ENCODE measurements at places on chromosomes 1 and 21.
A peak's percentile ranks its signal among the peaks of the same experiment; 100 is the strongest.

- no peak for DNase-seq
These were observed 10.7 kb downstream of the ZNF648 start for GRCh38 chr1:182050481-182051448.

- peak; percentile 42 for DNase-seq
These were observed 123.3 kb upstream of the GADD45A start for GRCh38 chr1:67561704-67562113.

- DNase-seq: no peak
These were observed 59.5 kb downstream of the AGPAT3 start for GRCh38 chr21:43924421-43925095.

DNA sequence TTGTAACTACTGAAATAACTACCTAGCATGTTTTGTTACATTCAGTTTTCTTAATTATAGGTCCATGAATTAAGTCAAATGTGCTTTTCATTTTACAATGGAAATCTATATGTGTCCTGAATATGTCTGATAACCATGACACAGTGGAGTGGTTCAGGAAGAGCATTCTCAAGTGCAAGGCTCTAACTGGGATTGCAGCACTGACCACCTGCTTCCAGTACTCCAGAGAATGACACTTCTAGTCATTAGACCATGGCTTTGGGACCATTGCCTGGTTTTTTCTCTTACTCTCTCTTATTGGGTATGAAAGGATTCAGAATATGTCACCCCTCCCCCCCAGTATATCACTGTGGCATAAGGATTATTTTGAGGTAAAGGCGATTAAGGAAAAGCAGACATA lies 204.9 kb upstream of the CACYBP start:
- DNase-seq: no peak

DNA sequence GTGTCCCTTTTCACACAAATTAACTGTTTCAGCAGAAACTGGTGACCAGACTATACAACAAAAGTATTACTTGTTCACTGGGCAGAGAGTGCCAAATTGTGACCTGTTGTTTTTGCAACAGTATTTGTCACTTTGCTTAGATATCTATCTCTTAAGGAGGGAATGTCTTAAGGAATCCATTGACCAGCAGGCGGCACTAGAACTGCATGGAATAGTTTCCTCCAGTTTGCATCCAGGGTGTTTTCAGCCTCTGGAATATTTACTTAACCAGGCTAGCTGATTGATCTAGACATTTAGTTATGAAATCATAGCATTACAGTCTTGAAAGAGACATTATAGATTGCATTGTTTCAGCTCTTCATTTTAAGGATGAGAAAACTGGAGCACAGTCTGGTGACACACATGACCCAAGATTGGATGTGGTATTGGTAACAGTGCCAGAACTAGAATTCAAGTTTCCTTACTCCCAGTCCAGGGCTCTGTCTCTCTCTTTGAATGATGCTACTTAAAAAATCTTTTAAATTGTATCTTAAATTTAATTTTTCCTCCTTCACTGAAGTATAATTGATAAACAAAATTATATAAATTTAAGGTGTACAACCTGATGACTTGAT lies 16.9 kb downstream of the RPTN start:
- no peak for DNase-seq

DNA sequence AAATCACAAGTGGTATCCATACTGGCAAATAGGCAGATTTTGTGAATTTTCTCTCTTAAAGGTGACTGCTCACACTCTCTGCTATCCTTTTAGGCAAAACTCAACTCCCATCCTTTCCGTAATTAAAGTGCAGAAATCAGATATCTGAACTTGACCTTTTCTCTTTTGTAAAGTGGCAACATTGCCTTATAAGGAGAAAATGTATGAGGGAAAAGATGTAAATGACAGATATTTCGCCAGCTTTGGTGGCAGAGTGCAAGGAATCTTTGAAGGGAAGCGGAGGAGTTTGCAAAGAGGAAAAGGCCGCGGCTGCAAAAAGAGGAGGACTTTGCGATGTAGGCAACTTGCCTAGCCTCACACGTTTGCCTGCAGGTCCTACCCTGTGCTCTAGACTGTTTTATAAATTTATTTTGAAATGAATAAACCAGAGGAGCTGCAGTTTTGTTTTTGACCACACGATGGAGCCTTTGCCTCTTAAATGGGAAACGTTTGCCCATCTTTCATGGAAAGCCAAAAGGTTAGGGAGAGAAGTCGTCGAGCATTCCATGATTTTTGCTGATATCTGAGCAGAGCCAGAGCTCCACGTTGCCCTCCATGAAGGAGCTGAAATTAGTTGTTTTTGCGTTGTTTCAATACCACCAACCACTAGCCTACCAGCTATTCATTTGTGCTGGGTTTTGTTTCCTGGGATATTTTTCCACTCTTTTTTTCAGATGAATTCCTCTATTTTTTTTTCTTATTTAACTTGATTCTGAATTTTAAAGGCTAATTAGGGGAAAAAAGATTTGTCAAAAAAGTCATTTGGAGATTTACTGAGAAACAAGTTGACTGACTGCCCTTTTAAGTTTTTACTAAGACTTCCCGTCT lies 242.3 kb downstream of the LMX1A start:
- DNase-seq: no peak

DNA sequence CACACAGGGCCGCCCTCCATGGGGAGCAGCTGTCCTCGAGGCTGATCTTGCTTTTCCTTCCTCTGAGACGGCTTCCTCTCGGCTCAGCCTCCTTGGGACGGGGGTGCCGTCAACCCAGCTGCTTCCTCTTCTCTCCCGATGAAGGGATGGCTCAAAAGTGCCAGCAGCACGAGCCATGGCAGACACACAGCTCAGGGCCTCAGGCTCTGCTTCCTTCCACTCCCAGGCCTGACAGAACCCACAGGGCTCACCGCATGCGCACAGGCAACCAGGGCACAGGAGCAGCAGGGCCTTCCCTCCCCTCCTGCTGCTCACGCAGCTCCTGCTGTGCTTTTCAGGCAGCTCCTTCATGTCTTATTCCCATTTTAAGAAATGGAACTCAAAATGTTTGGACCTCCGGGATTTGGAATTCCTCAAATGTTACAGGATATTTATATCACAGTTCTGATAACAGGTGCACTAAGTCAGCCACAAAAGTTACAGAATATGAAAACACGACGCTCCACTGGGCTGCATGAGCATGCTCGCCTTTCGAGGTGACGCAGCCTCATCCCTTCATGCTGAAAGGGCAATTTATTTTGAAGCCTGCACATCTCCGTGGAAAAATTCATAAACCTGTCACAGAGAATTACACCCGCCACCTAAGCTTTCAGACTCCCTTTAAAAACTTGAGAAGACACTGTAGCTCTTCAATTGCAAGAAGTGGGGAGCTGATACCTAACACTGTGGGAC lies 84.4 kb downstream of the HSF2BP start:
- DNase-seq: no peak

DNA sequence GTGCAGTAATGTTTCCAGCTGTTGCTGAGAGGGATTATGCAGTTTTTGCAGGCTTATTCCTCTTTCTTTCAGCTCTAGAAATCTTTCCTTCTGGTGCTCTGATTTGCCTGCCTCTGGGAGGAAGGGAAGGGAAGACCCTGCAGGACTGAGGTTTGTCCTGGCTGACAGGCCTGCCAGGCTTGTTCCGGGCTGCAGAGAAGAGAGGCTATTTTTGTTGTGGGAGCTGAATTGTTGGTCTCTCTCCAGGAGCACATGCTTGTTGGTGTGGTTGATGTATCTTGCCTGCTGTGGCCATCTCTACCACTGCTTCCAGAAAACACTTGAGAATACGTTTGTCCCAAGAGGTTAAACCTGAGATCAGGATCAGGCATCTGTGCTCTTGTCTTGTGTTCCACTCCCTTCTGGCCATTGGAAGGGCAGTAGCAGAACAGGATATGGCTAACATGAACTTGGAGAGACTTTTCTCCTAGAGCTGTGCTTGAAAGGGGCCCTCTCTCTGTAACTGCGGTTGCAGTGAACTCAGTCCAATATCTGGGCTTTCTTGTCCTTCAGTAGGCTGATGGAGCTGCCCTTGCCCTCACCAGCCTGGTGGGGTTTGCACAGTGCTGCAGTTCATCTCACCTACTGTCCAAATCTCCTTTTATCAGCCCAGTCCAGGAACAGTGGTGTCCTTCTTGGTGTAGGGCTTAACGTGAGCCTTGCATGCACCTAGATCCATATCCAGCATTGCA lies 21.5 kb upstream of the SLC25A34 start:
- DNase-seq: no peak

GRCh38 chr1:161198194-161198896 lies 509 bp downstream of the ADAMTS4 start:
- no peak for DNase-seq

DNA sequence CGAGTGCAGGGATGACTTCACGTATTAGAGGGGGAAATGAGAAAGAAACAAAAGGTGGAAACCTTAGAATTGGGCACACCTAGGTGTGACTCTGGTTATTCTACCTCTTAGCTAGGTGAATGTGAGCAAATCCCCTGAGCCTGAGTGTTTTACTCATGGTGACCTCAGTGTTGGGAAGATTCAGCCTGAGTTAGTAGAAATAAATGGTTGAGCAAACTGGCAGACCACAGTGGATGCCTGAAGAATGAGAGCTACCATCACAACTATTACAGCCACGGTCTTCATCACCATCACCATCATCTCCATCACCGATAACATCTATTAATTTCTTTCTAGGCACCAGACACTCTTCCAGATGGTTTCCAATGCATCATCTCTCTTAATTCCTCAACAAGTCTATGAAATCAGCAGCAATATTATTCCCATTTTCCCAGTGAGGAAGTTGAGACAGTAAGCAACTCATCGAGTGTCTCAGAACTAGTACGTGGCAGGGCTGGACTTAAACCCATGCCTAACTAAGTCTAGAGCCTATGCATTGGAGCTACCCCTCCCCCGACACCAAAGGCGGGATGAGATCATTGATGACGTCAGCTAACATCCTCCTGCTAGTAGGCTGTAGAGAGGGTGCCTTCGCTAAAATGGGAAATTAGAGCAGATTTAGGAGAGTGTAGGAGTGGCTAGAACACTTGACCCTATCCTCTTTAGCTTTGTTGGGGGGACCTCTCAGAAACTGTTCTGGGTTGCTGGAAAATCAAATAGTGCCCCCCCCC lies 7.9 kb upstream of the KAZN start:
- no peak for DNase-seq

- DNase-seq: no peak
These were observed 157.3 kb upstream of the VAMP3 start for GRCh38 chr1:7613851-7614205.

DNA sequence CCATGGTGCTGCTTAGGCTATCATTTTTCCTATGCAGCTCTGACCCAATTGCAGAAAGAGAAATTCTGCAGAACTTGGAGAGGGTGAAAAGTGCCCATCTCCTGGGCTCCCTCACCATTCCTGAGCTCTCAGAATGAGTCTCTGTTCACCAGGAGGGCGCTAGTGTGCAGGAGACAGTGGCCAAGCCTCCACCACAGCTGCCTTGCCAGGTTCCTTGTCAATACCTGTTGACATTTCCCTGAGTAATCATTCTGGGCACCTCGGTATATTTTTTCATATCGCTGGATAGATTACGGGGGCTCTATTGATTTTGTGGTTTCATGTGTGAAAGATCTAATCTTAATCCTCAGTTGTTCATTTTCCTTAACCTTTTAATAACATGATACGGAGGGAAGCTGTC lies 13.0 kb upstream of the C8B start:
- DNase-seq: no peak

DNA sequence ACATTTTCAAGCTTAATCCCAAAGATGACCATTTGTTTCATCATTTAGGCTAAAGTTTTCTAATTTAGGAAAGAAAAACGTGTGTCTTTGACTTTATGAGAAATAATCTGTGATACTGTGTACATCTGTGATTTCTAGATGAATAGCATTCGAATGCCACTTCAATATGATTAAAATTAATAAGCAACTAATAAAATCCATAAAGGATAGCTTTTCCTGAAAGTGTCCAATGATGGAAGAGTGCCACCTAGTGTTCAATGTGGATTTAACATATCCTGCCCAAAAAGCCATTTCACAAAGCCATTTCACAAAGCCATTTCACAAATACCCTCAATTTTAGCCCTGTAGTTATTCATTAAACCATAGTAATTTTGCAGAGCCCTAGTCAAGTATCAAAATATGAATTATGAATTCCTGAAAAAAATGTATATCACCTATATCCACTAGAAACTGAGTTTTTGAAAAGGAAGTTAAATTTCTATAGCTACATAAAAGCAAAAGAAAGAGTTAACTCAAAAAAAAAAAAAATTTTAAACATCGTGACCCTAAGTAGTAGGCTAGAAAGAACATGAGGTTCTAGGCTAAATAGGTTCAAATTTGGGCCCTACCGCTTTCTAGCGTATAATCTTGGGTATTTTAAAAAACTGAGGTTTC lies 19.1 kb downstream of the NME7 start:
- no peak for DNase-seq
